NCI-H2081 treated with DMSO at 0.1 percent for 48 hours (cell line): ENCODE measurements at places on chromosomes 13 and 19.

DNA sequence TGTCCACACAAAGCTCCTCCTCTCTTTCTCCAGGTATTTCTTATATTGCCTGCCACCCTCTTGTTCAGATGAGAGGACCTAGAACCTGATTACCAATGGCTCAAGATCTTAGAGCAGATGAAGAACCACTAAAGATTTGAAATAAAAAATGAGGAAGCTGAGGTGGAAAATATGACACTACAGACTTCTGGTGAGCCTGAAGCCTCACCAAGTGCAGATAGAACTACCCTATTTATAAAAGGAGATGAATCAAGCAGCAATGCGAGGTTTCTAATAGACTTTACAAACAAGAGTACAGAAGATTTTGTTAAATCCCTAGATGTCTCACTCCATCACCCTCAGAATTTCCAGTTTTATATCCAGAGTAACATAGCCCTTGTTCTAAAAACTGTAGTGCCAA lies 345.8 kb downstream of the TBC1D4 start:
- no peak for DNase-seq

DNA sequence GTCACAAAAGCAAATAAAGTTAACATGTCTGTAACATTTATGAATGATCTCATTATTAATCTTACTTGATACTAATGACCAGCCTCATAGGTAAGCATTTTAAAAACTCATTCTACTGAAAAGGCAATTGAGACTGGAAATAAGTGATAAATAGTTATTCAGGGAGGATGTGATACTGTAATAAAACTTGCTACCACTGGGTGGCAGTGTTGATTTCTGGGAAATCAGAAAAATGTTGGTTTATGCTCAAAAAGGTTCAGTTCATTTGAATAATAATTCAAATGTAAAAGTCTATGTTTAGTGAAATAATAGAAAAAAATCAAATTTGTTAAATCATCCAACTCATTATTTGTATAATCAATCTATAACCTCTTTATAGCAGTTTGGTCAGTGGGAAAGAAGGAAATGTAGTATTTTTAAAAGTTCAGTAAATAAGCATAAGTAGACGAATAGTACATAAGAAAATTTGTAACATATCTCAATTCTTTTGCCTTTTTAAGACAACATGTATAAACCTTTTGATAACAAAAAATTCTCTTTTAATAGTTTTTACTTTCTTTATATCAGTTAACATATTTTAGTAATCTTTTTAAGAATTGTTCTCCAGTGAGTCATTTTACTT lies 9.6 kb downstream of the ABHD13 start:
- DNase-seq: no peak

GRCh38 chr19:18611327-18612050 lies 1.2 kb upstream of the TMEM59L start:
- no peak for DNase-seq

DNA sequence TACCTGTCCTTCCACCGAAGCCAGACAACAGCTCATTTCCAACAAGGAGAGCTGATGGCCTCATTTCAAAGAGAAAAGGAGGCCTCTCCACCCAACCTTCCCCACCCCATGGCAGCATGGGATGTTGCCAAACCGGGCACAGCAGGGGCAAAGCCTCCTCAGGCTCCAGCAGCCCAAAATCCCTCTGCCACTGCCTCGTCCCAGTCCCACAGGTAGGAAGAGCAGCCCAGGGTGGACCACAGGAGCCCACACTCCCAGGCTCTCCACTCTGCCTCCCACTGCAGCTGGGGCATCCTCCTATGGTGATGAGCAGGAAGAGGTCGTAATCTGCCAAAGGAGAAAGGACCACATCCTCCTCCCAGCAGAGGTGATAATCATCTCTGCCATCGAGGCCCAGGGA lies 50.9 kb downstream of the PEPD start:
- no peak for DNase-seq

DNA sequence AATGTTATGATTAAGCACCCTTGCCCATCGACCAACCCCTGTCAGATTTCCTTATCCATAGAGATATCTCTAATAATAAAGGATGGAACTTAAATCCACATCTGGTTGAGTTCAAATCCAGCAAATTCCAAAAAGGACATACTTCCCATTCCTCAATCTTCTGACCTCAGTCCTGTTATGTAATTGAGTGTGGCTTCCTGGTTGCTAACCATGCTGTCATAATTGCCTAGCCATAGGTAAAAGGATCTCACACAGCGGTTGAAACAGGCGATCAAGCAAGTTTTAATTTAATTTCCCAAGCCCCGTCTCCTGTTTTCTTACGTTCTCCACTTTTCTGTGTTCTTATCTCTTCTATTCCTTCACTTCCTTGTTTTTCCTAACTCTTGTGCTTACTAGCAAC lies 550.3 kb downstream of the GPC6 start:
- DNase-seq: no peak

DNA sequence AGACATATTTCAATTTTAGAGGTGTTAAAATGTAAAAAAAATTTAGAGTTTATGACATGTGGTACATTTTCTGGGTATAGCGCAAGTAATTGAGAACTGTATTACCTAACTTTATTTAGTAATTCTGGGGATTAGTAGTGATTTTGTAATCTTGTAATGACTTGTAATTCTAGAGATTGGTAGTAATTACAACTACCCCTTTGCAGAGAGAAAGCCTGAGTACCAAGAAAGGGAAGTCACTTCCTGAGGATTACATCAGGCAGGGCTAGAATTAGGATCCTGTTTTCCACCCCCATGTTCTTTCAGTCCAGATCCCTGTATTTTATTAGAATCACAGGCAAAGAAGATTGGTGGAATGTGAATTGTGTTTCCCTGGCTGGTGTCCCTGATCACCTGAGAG lies 274.9 kb downstream of the KCNRG start:
- DNase-seq: no peak

DNA sequence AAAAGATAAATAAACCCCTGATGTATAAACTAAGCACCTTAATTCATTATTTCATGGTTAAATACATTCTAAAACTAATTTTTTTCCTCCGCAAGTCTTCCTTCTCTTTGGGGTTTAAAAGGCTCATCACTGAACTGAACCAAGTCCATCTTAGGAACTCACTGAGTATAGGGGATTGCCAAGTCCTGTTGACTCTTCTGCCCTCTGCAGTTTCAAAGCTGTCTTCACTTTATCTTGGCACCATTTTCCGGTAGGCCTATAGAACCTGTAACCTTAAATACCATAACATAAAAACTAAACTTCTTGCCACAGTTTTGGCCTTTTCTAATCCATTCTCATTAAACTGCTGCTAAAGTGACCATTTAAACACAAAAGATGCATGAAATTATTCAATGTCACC lies 66.5 kb upstream of the USPL1 start:
- DNase-seq: no peak

DNA sequence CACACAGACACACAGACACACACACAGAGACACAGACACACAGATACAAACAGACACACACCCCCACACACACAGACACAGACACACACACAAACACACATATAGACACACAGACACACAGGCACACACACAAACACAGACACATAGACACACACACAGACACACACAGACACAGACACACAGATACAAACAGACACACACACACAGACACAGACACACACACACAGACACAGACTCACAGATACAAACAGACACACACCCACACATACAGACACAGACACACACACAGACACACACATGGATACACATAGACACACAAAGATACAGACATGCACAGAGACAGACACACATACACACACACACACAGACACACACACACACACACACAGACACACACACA lies 174.5 kb downstream of the URI1 start:
- no peak for DNase-seq

DNA sequence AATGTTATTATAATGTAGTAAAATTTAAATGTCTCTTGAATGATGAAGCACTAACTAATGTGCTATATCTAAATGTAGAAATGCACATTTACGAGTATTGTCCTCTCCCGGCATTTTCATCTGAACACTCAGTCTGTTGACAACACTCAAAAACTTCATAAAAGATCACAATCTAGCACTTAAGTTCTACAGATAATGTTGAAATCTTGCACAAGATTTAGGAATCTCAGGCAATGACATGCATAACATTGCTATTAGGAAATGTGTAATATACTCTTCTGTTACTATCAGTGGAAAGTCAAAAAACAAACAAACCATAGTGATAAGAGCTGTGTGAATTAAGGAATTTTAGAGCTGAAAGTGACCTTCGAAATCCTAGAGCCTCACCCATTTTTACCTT lies 37.5 kb upstream of the XPO4 start:
- DNase-seq: no peak

DNA sequence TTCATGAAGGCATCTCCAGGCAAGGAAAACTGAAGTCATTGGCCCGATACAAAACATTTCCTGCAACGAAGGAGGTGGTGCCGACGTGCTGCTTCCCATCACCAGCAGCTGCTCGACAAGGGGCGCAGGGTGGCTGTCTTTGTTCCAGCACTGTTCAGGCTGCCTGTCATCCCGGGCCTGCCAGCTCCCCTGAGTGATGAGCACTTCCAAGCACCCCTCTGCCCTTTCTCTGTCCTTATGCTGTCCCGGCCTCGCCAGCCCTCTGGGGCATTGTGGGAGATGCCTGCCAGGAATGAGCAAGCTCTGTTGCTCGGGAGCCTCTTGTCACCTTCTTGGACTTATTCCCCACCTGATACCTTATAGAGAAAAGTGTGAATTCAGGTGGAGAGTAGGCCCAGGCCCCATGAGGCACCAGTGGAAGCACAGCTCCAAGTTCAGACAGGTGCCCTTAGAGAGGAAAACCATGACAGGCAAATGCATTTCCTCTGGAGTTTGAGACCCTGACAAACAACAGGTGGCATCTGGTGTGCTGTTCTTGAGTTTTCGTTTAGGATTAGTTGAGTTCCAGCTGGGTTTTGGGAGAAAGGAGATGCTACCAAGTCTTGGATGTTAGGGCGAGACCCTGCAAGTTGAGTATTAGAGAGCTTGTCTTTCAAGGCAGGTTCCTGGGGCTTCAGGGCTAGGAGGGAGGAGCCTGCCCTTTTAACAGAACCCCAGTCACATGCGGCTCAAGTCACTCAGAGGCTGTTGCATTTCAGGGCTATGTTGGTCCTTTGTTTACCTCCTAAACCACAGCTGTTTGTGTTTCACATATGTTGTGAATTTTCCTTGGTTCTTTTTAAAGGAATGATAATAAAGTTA lies 21.4 kb downstream of the BBC3 start:
- no peak for DNase-seq

GRCh38 chr19:33868788-33869412 lies 72.2 kb downstream of the KCTD15 start:
- no peak for DNase-seq

- no peak for DNase-seq
These were observed 46.1 kb upstream of the MAP3K10 start for GRCh38 chr19:40144947-40145748.

GRCh38 chr13:49549289-49549688 lies 36.1 kb downstream of the RCBTB1 start:
- no peak for DNase-seq

- no peak for DNase-seq
These were observed 967 bp upstream of the TPT1 start for GRCh38 chr13:45341799-45342500.

- no peak for DNase-seq
These were observed 27.6 kb upstream of the TPT1 start for GRCh38 chr13:45368571-45368970.

DNA sequence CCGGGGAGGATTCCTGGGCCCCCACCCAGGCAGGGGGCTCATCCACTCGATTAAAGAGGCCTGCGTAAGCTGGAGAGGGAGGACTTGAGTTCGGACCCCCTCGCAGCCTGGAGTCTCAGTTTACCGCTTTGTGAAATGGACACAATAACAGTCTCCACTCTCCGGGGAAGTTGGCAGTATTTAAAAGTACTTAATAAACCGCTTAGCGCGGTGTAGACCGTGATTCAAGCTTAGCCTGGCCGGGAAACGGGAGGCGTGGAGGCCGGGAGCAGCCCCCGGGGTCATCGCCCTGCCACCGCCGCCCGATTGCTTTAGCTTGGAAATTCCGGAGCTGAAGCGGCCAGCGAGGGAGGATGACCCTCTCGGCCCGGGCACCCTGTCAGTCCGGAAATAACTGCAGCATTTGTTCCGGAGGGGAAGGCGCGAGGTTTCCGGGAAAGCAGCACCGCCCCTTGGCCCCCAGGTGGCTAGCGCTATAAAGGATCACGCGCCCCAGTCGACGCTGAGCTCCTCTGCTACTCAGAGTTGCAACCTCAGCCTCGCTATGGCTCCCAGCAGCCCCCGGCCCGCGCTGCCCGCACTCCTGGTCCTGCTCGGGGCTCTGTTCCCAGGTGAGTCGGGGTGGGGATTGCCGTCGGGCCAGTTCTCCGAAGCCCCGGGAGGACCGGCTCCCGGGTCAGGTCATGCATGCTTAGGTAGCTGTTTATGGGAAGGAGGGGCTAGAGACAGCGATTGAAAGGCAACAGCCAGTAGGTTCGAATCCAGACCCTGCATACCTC lies at the start of gene ICAM1:
Gene ICAM1 (plus strand): TSS at position 505 of the 779 bp plus-strand sequence. CDS start 40 bp downstream, at position 545.
- no peak for DNase-seq

DNA sequence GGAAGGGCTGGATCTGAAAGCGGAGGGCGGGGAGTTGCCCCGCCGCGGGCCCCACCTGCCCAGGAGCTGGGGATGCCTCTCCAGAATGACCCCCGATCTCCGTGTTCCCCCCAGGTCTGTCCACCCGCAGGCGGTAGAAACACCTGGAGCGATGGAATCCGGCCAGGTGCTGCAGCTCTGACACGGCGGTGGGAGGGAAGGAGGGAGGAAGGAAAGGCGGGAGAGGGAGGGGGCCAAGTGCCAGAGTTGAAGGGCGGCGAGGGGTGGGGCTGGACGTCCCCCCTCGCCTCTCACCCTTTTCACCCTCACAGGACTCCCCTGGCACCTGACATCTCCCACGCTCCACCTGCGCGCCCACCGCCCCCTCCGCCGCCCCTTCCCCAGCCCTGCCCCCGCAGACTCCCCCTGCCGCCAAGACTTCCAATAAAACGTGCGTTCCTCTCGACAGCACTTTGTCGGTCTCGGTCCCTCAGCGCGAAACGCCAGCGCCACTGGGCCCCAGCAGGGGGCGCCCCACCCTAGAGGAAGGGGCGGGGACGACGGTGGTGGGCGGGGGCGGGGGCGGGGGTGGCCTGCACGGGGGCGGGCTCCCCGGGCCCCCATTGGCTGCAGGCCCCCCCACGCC lies 337 bp upstream of the FXYD7 start:
- DNase-seq: no peak

- DNase-seq: no peak
These were observed 29.1 kb upstream of the HOMER3 start for GRCh38 chr19:18969931-18970659.

GRCh38 chr13:46961719-46962118 lies 64.9 kb upstream of the HTR2A start:
- no peak for DNase-seq

GRCh38 chr13:52374389-52374788 lies 31.6 kb downstream of the THSD1 start:
- DNase-seq: no peak
